ENCODE measurements at places on chromosomes 5 and 9.

DNA sequence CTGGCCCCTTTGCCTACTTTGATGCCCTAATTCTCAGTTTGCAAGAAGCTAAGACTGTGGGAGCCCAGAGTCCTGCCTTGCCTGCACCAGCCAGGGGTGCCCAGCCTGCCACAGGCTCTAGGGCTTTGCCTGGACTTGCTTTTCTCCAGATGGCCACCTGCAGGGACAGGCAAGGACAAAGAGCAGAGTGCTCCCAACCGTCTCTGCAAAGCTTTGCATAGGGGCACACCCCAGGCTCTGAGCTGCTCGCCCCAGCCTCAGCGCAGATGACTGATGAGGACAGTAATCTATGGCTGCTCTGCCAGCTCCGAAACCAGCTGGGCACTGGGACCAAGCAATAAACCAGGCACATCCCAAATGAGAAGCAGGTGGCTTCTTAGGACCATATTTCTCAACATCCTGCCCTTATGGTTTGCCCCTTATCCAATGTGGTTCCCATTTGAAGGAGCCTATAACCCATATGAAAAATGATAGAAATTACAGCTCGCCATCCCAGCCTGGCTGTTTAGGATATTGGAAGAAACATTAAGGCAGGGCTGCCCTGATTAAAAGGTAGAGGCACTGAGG lies 25.4 kb upstream of the TCF7 start:
- DNase-seq = peak; percentile 33

GRCh38 chr5:56064984-56065383 lies 70.2 kb upstream of the IL6ST start:
- no peak for DNase-seq

GRCh38 chr5:119036101-119036762 lies 34.7 kb upstream of the DMXL1 start:
- DNase-seq = no peak

DNA sequence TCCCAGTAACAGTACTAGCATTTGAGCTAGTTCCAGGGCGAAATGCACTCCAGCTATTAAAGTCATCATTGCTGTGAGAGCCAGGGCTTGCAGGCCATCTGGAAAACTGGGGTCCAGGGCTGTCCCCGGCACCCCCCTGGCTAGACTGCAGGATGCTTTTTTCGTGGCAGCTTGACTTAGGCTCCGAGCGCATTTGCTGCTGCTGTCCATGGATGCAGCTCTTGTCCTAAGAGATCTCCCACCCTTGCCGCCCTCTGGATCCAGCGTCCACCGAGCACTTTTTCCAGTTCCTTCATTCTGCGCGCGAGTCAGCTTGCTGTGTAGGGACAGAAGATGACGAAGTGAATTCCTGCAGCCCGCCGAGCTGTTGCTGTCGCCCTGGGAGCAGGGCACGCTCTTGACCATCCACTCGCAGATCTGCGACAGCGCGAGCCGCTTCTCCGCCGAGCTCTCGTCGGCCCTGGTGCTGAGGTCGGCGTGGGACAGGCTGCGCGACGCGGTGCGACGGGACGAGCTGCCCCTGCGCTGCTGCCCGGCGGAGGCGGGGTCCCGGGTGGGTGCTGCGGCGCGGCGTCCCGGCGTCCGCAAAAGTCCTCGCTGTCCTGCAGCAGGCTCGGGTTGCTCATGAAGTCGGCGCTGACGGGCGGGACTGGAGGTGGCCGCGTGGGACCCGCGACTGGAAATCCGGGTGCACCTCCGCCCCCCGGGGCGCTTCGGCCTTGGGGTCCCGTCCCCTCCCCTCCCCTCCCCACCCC lies 30.7 kb downstream of the OR2V1 start:
- DNase-seq = no peak

DNA sequence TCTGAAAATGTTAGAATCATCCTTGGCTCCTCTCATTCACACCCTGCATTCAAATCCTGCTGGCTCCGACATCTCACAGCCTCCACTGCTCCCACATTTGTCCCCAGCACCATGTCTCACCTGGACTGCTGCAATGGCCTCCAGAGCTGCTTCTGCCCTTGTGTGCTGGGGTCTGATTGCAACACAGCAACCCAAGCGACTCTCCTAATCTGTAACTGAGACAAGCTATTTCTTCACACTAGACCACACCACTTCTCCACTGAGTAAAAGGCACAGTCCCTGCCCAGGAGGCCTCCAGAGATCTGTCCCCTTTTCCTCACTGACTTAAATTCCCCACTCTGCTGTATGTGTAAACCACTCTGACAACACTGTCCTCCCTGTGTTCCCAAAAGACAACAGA lies 151.1 kb upstream of the TAS2R1 start:
- no peak for DNase-seq

- no peak for DNase-seq
Measured at GRCh38 chr5:33781286-33781685, 110.5 kb downstream of the ADAMTS12 start.

- no peak for DNase-seq
Measured at GRCh38 chr5:149254506-149254905, 17.2 kb upstream of the AFAP1L1 start.

GRCh38 chr5:73387149-73387591 lies 61.4 kb downstream of the FOXD1 start:
- no peak for DNase-seq

DNA sequence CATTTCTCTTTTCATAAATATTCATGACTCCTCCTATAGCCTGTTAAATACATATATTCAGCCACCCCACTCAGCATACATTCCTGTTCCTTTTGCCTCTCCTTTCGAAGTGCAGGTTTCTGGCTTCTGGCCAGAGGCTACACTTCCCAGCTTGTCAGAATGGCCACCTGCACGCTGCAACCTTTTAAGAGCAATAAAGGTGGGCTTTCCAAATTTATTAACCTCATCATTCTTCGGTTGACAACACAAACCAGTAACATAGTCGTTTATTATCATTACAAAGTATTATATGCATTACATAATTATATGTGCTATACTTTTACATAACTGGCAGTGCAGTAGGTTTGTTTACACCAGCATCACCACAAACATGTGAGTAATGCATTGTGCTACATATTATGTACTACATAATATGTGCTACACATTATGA lies 16.5 kb upstream of the TMEM171 start:
- DNase-seq = no peak

- no peak for DNase-seq
Measured at GRCh38 chr5:120073722-120074121, 390.4 kb upstream of the PRR16 start.

GRCh38 chr9:86328156-86328555 lies 26.1 kb downstream of the TUT7 start:
- DNase-seq = no peak

DNA sequence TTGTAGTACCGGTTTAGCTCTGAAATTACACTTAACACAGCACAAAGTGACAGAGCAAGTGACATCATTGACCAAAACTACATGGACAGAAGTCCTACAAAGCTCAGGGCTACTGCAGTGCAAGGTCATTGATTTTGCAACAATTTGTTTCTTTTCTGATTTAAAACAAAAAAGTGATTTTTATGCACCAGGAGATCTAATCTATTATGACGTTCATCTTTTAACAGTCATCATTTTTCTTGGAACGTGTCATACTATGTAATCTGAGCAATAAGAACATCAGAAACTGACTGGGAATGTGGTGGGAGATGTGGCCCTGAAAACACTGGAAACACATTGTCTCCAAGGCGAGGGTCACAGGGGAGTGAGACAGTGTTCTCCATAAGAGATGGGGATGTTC lies 17.4 kb upstream of the ZFAND5 start:
- DNase-seq = no peak

DNA sequence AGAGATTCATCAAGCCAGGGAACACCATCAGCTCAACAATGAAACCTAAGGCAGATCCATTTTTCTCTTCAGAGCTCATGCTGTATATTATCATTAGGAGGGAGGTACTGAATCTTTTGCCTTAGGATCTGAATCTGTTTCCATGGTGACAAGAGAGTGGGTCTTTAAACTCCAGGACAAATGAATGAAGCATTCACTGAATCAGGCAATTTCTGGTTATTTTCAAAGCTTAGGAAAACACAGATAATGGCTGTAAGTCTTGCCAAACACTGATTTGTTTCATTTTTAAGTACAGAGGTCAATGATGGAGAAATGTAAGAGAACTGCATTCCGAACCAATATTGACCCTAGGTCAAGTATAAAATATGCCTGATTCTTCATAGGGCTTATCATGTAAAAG lies 84.9 kb downstream of the GNA14 start:
- DNase-seq = no peak

DNA sequence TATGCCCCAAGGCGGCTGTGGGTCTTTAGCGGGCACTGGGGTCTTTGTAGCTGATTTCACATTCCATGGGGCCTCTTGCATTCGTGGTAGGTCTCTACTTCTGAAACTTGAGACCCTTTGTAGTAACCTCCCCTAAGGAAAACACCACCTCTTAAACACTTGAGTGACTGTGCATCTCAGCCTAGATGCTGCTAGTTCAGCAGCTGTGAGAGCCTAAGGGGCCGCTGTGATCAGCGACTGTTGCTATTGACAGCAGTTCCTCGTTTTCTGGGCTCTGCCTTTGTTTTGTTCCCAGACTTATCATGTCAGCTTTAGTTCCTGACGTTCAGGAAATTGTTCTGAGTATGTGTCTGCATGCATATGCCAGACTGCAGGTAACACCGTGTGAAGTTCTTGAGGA lies 171.2 kb downstream of the HSPA4 start:
- DNase-seq = no peak

DNA sequence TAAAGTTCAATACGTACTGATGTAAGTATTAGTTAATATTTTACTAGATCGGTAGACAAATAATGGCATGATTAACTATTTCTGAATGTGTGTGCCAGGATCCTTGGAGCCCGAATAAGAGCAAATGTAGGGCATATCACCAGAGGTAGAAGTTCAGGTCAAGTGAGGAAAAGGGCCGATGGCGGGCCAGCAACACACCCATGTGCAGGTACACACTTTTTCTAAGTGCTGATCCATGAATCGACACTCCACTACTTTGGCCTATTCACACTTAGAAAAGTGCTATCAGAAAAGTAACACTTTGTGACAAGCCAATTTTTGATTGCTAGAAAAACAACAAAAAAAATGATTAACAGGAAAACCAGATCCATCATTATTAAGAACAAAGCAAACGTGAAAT lies 150.3 kb downstream of the AUH start:
- no peak for DNase-seq

- DNase-seq = no peak
Measured at GRCh38 chr5:421287-421880, 21.6 kb upstream of the EXOC3 start.

DNA sequence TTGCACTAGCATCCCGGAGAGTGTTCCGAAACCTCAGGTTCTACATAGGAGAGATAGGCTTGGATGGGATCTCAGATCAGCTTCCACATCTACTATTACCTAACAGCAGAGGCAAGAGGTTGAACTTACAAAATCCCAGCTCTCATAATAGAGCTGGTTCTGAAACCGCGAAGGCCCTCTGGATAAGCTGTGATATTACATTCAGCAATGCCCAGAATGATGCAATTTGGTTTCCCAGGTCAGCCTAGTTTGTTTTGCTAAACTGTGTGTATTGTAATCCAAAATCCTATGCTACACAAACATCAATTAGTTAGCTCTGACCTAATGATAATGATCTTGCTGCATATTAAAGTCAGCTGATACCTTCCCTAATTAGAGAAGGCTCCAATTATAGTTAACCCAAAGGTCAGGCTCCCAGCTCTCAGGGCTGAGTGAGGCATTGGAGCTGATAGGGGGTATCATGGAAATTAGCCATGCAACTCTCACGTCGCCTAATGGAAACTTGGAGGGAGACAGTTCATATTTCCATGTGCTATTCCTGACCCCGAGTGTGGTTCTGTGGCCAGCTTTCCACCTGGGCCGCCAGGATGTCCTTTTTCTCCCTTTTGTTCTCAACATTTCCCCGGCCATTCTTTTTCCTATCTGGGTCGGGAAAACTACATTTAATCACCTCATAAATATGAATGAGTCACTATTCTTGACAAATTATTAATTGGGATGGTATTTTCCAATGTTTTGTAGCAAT lies 278.4 kb upstream of the IRX1 start:
- DNase-seq = no peak

GRCh38 chr9:6611865-6612264 lies 33.7 kb downstream of the GLDC start:
- DNase-seq = no peak

- no peak for DNase-seq
Measured at GRCh38 chr5:170581211-170581610, 77.4 kb downstream of the KCNIP1 start.

- DNase-seq = peak; percentile 93
Measured at GRCh38 chr9:130421802-130422276, 22.9 kb upstream of the ASS1 start.

GRCh38 chr5:157180374-157181264 lies at the start of gene ITK:
ITK (plus strand) TSS chr5:157180840; CDS start chr5:157180978, 138 bp downstream.
- DNase-seq = no peak

DNA sequence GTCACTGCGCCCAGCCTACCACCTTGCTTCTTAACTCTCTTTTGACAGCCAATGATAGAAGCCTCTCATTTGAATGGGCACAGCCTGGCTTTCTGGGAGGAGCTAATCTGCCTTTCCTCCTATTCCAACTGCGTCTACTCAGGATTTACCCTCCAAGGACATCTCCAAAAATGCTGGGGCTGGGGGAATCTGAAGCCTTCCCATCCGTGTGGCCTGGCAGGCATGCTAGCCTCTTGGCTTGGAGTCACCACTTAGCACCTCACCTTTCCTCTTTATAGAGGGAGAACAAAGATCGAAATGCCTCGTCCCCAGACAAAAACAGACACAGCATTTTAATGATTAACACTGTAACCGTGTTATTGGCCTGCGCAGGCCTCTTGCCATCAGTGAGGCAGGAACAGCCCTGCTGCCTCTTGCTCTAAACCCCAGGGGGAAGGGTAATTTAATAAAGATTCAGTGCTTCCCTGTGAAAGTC lies 108.2 kb upstream of the KLF4 start:
- DNase-seq = no peak

DNA sequence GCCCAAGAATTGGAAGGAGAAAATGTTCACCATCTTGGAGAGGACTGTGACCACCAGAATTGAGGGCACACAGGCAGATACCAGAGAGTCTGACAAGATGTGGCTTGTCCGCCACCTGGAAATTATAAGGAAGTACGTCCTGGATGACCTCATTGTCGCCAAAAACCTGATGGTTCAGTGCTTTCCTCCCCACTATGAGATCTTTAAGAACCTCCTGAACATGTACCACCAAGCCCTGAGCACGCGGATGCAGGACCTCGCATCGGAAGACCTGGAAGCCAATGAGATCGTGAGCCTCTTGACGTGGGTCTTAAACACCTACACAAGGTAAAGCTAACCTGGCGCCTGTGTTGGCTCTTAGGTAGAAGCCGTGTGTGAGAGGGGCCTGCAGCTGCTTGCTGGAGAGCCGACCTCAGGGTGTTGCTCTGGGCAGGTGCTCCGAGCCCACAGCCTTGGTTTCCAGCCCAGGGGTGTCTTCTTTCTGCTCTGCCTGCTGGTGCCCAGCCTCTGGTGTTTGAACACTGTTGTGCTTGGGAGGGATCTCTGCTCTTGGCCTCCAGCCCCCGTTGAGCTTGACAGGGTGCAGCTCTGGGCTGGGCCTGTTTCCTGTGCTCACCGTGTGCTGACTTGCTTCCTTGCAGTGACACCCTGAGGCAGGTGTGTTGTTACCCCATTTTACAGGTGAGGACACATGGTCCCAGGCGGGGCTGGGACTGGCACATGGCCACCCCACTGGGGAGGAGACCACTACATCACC lies 10.9 kb downstream of the EXOC3 start:
- no peak for DNase-seq

GRCh38 chr5:141876628-141877355 lies 1.4 kb downstream of the PCDH1 start:
- no peak for DNase-seq

- DNase-seq = no peak
Measured at GRCh38 chr9:78196258-78196657, 39.6 kb upstream of the CEP78 start.

GRCh38 chr5:40043916-40044315 lies 619.1 kb upstream of the DAB2 start:
- DNase-seq = no peak
